Right renal cortex interstitium (tissue), 3 donors: ENCODE measurements at places on chromosomes 13 and 19. TPM values are rescaled to one million over a fixed set of nuclear protein-coding genes. Genes with fewer than 3 reads are reported as not detected.

- DNase-seq, result no peak
These were observed 32.7 kb upstream of the SOX1 start for GRCh38 chr13:112034231-112034630.

- no peak for DNase-seq
These were observed 73.2 kb upstream of the MBNL2 start for GRCh38 chr13:97148894-97149293.

- no peak for DNase-seq
These were observed 4.3 kb downstream of the NDFIP2 start for GRCh38 chr13:79485014-79485811.

- DNase-seq, result no peak
These were observed 21.0 kb downstream of the GRIK5 start for GRCh38 chr19:42048992-42049391.

- no peak for DNase-seq
These were observed 466.7 kb downstream of the TUBA3C start for GRCh38 chr13:18714889-18715288.

DNA sequence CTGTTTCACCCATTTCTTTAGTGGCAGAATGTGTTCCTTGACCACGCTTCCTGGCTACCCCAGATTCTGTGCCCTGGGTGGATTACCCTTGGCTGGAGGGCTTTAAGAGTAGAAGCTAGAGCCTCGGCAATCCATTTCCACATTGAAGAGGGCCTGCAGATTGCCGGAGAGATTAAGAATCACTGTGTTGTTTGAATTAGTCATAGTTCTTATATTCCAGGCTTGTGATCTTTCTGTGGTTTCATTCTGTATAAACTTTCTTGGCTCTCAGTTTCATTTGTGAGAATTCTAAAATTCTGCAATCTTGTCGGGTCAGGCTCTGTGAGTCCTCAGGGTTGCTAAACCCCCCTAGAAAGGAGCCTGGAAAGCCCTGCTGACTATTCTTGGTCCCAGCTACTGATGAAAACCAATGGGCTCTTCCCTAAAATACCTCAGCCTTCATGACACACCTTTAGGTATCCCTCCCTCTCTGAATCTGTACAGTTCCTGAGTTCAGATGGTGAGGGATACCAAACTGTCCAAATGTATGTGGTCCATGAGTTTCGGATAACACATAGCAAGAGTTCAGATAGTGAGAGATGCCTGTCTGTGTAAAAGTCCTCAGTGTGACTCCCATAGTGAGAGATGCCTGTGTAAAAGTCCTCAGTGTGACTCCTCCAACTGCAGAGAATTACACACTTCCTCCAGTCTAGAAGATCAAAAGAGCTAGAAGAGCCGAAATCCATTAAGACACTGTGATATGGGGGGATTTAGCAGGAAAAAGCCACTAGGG lies 4.3 kb downstream of the PHF11 start:
- DNase-seq, result no peak

GRCh38 chr13:100491164-100491842 lies 97.3 kb downstream of the GGACT start:
- DNase-seq, result no peak

GRCh38 chr13:93140912-93141311 lies 85.7 kb upstream of the GPC6 start:
- no peak for DNase-seq

- no peak for DNase-seq
These were observed 95.0 kb downstream of the CDK8 start for GRCh38 chr13:26348966-26349365.

DNA sequence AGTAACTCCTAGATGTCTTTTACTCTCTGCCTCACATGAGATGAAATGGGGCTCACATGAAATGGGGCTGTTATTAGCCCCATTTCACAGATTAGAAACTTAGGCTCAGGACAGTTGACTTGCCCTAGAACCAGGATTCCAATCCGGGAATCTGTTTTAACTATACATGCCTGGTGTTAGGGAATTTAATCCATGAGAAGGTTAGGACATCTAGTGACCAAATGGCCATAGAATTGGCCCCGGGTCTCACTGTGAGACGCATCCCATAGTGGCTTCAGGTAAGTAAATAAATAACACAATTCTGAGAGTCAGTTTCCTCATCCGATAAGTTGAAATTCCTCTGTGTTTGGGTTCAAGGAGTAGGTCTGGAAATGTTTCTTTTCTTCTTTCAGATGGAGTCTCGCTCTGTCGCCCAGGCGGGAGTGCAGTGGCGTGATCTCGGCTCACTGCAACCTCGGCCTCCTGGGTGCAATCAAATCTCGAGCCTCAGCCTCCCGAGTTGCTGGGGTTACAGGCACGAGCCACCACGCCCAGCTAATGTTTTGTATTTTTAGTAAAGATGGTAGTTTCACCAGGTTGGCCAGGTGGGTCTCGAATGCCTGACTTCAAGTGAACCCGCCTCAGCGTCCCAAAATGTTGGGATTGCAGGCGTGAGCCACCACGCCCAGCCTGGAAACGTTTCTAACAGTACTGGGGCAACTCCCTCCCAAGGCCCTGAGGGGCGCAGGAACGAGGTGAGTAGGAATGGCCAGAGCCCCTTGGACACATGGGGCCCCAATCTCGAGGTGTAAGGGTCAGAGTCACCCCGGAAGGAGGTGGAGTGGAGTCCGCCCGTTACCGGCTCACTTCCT lies 1.2 kb upstream of the ZNF574 start:
- no peak for DNase-seq

DNA sequence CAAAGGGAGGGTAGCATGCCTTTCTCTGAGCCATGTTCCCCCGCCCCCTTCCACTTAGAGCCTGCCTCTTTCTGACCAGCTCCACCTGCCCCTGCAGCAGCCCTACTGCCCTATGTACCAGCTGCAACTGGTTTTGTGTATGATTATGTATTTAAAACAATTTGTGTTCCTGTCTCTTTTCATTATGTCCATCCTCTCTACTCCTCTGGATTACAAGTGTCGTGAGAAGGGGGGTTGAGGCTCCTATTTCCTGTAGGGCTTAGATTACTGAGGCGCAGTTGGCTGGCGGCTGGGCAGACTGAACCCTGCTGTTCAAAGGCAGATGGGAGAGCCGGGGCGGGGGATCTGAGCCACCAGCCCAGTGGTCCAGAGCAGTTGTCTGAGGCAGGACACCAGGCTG lies 213.3 kb downstream of the KCNRG start:
- DNase-seq, result no peak

- DNase-seq, result no peak
These were observed 32.3 kb downstream of the WASF3 start for GRCh38 chr13:26589754-26590153.

GRCh38 chr13:39209731-39210531 lies 171.7 kb downstream of the NHLRC3 start:
- no peak for DNase-seq

DNA sequence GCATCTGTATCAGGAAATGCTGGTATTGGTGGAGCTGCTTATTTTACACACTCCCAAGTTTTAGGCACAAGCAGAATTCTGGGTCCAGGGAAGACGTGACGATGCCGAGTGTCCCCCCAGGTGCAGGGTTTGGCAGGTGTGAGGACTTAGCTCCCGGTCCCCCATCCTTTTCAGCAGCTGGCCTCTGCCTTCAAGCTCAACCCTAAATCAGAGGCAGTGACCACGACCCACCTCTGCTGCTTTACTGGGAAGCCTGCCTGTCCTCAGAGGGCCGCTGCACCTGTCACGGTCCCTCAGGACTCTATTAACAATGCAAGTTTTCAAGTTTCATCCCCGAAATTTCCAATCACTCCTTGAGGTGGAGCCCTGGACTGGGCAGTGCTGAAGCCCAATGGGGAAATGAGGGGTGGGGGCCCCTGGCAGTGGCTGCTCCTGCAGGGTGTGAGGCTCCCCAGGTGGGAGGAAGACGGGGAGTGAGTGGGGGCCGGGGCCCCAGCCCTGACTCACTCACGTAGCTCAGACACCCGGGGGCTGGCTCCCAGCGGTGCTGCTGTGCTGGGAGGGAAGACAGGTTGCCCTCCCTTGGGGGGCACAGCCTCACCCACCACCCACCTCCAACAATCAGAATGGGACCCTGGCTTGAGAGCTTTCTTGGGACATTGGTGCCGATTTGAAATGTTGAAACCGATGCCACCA lies 92.6 kb upstream of the MCF2L start:
- no peak for DNase-seq

GRCh38 chr19:30344446-30345425 lies 27.4 kb upstream of the ZNF536 start:
- no peak for DNase-seq

- DNase-seq, result no peak
These were observed 105.0 kb downstream of the IER2 start for GRCh38 chr19:13255041-13255718.

DNA sequence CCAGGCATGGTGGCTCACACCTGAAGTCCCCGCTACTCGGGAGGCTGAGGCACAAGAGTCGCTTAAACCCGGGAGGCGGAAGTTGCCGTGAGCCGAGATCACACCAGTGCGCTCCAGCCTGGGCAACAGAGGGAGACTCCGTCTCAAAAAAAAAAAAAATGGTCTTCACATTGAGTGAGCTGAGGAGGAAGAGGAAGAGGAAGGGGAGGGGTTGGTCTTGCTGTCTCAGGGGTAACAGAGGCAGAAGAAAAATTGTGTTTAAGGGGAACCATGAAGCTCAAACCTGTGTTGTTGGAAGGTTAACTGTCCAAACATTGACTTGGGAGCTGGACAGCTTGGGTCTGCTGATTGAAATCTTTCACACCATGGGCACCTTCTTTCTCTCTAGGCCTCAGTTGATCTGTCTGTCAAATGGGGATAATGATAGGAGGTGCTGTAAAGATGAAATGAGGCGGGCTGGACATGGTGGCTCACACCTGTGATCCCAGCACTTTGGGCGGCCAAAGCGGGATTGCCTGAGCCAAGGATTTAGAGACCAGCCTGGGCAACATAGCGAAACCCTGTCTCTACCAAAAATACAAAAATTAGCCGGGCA lies 9.8 kb upstream of the SLC44A2 start:
- DNase-seq, result no peak

- DNase-seq, result no peak
These were observed 12.8 kb upstream of the SAMD1 start for GRCh38 chr19:14103310-14103709.

- no peak for DNase-seq
These were observed 85.3 kb upstream of the FNDC3A start for GRCh38 chr13:48890391-48890790.

- no peak for DNase-seq
These were observed 290.4 kb downstream of the SLITRK5 start for GRCh38 chr13:87961546-87961945.

DNA sequence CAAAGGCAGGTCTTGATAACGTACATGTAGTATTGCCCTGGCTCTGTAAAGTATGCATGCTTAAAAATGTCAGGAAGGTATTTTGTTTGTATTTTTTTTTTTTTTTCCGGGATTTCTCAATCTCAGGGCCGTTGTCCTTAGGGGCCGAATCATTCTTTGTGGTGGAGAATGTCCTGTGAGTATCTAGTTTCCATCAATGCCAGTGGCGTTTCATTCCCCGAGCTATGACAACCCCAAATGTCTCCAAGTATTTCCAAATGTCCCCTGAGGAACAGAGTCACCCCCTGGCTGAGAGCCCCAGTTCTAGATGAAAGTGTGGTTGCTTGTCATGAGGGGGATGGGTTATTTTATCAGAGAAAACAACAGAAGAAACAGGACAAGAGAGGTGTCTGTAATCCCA lies 68.7 kb downstream of the ACSBG2 start:
- no peak for DNase-seq

DNA sequence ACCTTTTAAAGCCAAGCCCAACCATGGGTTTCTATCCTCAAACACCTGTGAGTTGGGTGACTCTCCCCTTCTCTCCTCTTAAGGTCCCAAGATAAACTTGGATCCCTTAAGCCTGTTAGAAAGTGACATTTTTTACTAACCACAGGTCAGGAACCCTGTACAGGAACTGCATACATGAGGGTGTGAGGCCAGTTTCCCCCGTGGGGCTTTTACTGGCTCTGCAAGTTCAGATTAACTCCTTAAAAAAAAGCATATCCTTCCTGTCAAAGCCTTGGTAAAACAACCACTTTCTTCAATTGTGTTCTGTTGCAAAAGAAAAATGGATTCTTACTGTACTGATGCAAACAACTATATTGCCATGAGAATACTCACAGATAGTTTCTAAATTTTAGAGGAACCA lies 2638.7 kb upstream of the PCDH20 start:
- no peak for DNase-seq

- DNase-seq, result no peak
These were observed 412.5 kb downstream of the OXGR1 start for GRCh38 chr13:96581741-96582140.

Gene ZNF230
- 6.8 TPM for polyA plus RNA-seq

Gene ZNF799
- polyA plus RNA-seq, result 9.3 TPM

Gene CADM4
- polyA plus RNA-seq, result 50.6 TPM

Gene PTH2
- polyA plus RNA-seq, result not detected

Gene HIPK4
- polyA plus RNA-seq, result 0.07 TPM

Gene KIR2DL1
- polyA plus RNA-seq, result not detected

Gene EPN1
- 104 TPM for polyA plus RNA-seq

Gene NAPSA
- polyA plus RNA-seq, result 8.2 TPM

Gene FCER2
- not detected for polyA plus RNA-seq

Gene FGF14
- 0.87 TPM for polyA plus RNA-seq

Gene APOC4
- polyA plus RNA-seq, result not detected

Gene SIGLECL1
- not detected for polyA plus RNA-seq

Gene COL5A3
- polyA plus RNA-seq, result 0.46 TPM

Gene USHBP1
- 6.1 TPM for polyA plus RNA-seq

Gene LRG1
- 0.44 TPM for polyA plus RNA-seq
